ENCODE measurements at places on chromosomes 12 and 14.

- DNase-seq = no peak
These were observed 1.2 kb downstream of the LPCAT3 start for GRCh38 chr12:7016958-7017571.

DNA sequence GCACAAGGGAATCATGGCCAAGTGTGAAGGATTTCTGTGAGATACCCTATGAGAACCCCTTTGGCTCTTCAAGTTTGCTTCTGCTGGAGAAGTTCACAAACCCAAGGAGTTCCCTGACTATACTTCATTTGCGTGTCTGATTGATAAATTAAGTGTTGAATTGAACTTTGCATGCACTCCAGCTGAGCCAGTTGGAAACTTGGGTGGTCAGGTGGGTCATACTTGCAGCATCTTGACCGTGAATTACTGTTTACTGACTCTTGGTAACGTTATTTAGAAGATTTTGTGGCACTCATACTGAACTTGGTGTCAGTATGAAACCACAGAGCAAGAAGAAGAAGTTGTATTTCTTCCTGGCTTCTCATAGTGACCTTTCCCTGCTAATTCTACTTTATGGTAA, 77.5 kb downstream of the TGFB3 start:
- DNase-seq = no peak

DNA sequence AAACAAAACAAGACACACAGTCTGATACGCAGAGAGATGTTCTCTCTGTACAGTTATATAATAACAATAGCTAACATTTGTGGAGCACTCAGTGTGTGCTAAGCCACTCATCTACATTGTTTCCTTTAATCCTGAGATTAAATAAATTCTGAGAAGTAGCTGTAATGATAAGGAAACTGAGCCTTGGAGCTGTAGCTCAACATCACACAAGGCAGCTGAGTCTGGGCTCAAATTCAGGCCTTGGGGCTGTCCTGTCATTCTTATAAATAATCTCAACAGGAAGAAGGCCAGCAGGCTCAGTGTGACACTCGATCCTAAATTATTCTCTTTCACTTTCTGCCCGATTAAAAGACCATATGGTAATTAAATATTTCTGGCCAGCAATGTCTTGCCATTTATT, 24.5 kb downstream of the CDKN1B start:
- DNase-seq = no peak

GRCh38 chr14:91009501-91010152, 50.8 kb downstream of the RPS6KA5 start:
- DNase-seq = no peak

DNA sequence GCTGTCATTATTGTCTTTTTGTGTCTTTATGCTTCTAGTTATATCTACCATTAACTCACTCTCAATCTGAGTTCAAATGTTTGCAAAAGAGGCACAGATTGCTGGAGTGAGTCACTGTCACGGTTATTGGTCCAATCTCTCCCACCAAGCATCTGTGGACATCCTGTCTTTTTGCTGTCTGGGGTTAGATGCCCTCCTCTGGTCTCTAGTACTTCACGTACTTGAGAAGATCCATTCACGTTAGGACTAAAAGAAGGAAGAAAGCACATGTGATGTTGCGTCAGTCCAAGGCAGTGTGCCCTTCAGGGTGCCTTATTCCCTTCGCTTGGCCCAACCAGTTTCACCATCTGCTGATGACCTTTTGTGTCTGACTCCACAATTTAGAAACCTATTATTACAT, 72.3 kb upstream of the STXBP6 start:
- no peak for DNase-seq

GRCh38 chr14:31876741-31877140, 200.4 kb upstream of the ARHGAP5 start:
- DNase-seq = no peak

- no peak for DNase-seq
These were observed 346.6 kb downstream of the TRHDE start for GRCh38 chr12:72618764-72619163.

DNA sequence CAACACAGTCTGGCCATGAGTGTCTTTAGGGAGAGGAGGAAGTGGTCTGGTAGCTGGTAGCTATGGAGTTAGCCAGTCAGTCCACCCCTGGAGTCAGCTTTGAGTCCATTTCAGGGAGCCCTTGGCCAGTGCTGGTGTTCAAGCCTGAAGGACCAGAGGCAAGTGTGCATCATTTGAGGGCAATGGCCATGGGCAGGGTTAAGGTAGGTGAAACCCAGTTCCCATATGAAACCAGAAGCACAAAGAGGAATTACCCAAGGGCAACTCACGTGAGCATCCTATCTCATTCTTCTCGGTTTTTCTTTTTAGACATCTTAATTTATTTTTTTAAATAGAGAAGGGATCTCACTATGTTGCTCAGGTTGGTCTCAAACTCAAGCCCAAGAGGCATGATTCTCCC, 61.3 kb upstream of the ACTN1 start:
- no peak for DNase-seq

GRCh38 chr14:44361083-44361482, 146.0 kb downstream of the FSCB start:
- DNase-seq = no peak

GRCh38 chr12:23947395-23947794, 2.1 kb downstream of the SOX5 start:
- no peak for DNase-seq

Measured in AG04449 (cell line).